Activated naive CD8-positive, alpha-beta T cell treated with anti-CD3 and anti-CD28 coated beads, Interleukin-2, amount 10 ng/mL, durations not matched to agents 7 days and 5 days (primary cell): ENCODE measurements at places on chromosomes 6 and 20.

DNA sequence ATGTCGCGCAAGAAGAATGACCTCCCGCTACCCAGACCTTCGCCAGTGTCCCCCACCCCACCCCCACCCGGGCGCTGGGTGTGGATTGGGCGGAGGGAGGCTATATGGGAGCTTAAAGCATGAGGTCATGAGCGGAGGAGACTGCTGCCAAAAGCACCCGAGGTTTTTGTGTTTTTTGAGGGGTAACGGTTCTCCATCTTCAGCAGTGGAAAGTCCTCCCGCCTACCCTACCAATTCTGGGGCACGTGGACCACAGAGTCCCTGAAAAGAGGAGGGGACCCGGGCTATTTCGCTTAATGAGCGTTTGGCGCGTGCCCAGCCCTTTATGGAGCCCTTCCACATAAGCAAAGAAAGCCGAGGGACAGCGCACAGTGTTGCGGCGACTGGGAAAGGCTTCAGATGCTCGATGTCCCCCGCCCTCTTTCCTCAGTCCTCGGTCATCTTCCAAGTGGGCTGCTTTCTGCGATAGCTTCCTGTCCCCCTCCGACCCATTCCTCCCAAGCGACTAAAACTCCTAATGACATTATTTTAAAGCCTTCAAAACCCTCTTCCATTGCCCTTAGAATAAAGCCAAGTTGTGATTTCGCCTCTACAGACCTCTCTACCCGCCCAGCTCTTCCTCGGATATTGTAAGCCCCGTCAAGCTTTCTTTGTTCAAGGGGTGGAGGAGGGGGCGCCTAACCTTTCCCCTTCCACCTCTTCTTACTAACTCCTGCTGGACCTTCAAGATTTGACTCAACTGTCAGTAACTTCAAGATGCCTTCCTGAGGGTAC is 2.1 kb upstream of the TRERF1 start:
- DNase-seq = peak; percentile 45

- DNase-seq = no peak
Observed at GRCh38 chr6:5337573-5337972, 76.3 kb downstream of the FARS2 start.

GRCh38 chr6:169140986-169141495 is 112.6 kb downstream of the THBS2 start:
- no peak for DNase-seq

- DNase-seq = no peak
Observed at GRCh38 chr20:58515233-58516212, at the start of gene APCDD1L. TSS of gene APCDD1L (minus strand) at chr20:58515399. CDS start at chr20:58514707, 692 bp downstream.

DNA sequence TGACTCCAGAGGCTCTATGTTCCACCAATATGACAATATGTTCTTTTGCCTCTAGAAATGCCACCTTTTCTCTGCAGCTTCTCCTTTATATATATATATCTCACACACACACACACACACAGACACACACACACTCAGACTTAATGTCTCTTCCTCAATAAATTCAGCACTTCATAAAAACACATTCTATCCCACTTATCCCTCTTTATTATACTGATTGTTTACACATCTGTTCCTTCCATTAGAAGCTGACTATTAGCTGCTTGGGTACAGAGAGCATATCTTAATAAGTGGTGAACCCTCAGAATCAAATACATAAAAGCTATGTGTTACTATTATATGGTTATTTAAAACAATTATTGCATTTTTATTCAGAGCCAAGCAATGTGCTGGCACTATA is 23.3 kb downstream of the NRSN1 start:
- DNase-seq = no peak

- DNase-seq = peak; percentile 54
Observed at GRCh38 chr20:53621482-53622246, 28.0 kb upstream of the ZNF217 start.

DNA sequence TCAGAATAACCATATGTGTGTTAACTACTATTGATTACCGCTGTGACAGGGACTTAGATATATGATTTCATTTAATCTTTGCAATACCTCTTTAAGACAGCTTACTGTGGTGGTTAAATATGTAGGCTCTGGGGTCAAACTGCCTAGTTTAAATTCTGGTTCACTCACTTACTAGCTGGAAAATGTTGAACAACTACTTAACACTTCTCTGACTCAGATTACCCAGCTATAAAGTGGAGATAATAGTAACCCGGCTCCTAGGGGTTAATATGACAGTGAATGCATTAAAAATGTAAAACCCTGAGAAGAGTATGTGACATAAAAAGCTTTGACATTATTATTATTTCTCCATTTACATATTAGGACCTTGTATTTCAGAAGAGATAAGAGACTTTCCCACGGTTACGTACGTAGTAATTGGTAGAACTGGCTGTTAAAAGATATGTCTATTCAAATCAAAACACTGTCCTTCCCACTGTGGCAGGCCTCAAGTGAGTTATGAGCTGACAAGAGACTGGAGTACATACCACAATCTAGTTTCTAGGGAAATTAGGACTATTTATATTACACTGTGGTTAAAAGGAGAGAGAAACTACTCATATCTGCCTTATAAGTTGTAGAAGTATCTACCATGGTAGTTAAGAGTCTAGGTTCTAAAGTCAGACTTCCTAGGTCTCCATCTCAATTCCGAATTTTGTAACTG is 4.4 kb upstream of the PLCB1 start:
- DNase-seq = no peak

DNA sequence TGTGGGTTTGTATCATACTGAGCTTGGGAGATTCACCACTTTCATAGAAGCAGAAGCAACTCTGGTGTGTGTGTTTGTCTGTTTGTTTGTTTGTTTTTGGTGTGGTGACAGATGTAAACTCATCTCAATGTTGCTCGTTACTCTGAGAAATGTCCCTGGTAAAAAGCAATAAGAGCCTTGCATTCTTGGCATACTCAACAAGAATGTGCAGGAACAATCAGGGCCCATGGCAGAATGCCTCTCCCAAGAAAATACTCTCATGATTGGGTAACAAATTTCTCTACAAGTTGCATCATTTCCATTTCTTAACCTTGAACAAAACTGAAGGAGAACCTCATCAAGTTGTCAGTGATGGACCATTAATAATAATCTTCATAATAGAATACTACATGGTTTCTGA is 43.0 kb upstream of the PKHD1 start:
- DNase-seq = no peak

DNA sequence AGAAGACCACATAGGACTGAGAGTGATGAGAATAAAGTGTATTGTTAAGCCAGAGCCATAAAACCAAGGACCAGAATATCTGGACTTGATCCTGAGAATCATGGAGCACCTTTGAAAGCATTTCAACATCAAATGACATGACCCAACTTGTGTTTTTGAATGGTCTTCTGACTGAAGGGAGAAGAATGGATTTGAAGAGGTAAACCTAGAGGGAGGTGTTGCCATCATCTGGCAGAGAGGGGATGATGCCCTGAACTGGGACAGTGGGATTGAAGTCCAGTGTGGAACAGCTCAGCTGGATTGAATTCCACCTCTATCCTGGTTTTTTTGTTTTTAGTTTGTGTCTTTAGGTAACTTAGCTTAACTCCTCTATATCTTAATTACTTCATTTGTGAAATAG is 570.0 kb downstream of the TBC1D32 start:
- no peak for DNase-seq

DNA sequence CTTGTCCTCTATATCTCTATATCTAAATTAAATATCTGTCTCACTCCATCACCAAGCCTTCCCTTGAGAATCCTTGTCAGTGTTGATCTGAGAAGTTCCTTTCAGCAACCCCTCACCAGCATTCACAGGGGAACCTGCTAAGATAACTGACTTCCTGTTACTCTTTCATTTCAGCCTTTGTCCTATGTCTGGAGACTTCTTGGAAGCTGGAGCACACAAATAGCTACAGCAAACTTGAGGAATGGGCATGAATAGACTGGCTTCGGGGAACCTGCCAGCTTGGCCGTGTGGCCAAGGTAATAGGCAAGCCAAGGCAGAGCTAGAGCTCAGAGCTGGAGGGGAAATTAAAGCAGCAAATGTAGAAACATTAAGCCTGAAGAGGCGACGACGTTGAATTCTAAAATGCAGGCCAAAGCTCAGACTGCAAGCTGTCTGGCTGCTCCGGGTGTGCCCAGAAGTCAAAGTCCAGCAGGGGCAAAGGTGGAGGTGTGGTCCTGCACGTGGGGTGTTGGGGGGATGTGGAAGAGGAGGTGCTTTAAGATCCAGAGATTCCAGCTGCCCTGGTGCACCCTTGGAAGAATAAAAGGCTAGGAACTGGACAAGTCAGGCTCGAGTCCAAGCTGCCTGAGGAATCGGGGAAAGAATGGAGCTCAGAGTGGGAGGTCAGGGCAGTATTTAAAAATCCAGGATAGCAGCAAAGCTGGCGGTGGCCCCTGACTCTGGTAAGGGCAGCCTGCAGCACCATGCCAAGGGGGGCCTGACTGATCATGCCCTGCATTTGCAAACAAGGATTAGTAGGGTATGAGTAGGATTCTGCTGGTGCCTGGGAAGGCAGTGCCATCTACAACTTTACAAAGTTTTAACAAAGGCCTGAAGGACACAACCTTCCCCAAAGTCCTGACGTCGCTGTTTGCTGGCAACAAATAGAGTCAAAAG is 185.0 kb upstream of the SGK1 start:
- no peak for DNase-seq

- peak; percentile 65 for DNase-seq
Observed at GRCh38 chr6:29976588-29977424, 34.5 kb downstream of the HLA-A start.

GRCh38 chr6:155485756-155486155 is 30.1 kb upstream of the NOX3 start:
- no peak for DNase-seq

DNA sequence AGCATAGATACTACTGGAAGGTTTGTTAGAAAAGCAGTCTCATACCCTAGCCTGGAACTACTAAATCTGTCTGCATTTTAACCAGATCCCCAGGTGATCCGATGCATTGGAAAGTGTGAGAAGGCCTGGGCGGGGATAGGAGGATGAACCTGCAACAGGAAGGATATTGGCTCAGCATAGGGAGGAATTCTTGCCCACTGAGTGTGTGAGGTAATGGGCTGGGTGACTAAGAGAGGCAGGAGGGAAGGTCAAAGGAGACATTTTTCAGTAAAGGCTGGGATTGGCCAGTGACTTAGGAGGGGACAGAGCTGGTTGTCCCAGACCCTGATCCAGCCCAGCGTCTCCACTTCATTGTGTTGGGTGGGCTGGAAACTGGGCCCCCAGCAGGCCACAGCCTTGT is 191.0 kb upstream of the LRFN2 start:
- no peak for DNase-seq

- no peak for DNase-seq
Observed at GRCh38 chr20:49381558-49382493, 100.6 kb downstream of the KCNB1 start.

GRCh38 chr20:37309936-37310590 is 20.6 kb downstream of the MANBAL start:
- DNase-seq = no peak

GRCh38 chr6:80523010-80523409 is 416.5 kb downstream of the BCKDHB start:
- DNase-seq = no peak

GRCh38 chr6:2737885-2738284 is 12.8 kb downstream of the MYLK4 start:
- DNase-seq = no peak

DNA sequence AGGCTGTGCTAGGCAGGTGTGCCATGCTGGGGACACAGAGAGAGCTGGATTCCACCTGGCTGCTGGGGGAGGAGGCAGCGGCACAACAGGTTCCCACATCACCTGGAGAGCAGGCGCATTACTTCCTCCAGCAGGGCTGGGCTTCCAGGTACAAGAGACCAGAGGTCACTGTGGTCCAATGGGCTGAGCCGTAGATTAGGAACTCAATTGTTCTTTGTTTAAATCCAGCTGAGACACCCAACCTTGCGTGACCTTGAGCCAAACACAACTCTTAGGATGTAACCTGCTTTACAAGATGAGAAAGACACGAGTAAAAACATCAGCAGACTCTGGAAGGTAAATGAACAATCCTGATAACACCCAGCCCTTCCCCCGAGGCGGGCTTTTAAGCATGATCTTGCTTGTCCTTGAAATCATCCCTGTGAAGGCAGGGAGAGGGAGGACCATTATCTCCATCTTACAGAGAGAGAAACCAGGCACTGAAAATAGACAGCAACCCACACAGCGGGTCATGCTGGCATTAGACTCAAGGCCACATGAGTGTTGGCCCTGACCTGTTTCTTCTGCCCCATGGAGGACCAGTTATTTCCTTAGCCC is 216.5 kb upstream of the RREB1 start:
- DNase-seq = no peak

- no peak for DNase-seq
Observed at GRCh38 chr20:16654858-16655535, 74.8 kb upstream of the SNRPB2 start.

DNA sequence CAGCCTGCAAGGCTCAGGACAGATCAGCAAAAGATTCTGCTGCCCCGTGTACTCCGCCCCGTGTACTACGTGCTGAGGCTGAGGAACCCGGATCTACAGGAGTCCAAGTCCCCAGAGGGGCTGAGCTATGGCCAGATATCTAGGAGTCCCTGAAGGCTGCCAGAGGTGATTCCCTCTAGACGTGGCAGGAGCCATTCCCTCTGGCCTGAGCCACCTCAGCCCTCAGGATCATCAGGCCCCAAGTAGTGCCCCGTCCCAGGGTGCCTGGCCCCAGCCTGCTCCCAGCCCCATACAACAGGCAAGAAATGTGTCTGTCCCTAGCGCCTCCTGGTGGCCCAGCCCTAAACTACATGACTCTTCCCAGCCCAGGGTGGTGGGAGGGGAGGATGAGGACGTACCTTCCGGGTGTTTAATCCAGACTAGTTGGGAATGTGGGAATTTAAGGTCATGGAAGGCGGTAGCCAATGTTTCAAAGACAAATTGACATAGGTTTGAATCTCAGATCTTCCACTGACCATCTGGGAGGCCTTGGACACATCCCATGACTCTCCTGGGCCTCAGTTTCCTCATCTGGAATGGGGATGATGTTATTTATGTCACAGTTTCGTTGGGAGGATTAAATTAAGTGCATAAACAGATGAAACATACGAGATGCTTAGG is 49.4 kb upstream of the PTPN1 start:
- DNase-seq = peak; percentile 88
